AG09319 (cell line): ENCODE measurements at places on chromosomes 7 and 10.
A peak's percentile ranks its signal among the peaks of the same experiment; 100 is the strongest.

- no peak for DNase-seq
These were observed 2.3 kb upstream of the ANKRD2 start for GRCh38 chr10:97570146-97570788.

DNA sequence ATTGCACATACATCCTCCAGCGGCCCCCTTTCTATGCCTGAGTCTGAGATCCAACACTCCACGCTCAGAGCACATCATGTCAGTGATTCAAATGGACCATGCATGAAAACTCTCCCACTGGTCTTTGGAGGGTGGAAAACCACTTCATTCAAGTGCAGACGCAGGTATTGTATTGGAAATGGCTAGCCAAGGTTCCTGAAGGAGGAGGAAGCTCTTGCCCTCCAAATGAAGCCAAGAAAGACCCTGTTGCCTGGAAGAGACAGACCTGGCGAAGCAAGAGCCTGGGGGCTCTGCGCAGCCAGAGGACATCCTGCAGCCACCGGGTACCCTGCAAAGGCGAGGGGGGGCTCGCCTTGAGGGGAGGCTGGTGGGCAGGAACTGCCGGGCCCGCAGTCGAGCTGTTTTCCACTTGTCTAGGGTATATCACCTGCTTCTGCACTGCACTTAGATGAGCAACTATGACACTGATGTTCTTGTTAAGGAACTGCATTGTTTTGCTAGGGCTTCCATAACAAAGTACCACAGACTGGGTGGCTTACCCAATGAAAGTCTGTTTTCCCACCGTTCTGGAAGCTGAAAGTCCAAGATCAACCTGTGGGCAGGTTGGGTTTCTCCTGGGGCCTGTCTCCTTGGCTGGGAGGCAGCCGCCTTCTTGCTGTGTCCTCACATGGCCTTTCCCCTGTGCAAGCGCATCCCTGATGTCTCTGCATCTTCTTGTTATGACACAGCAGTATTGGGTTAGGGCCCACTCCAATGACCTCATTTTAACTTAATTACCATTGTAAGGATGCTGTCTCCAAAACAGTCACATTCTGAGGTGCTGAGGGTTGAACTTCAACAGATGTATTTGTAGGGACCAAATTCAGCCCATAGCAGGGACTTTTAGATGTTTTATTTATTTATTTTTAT lies 233.4 kb downstream of the ARHGAP12 start:
- DNase-seq, result no peak

GRCh38 chr7:24819916-24820689 lies 62.8 kb upstream of the GSDME start:
- DNase-seq, result peak; percentile 75

DNA sequence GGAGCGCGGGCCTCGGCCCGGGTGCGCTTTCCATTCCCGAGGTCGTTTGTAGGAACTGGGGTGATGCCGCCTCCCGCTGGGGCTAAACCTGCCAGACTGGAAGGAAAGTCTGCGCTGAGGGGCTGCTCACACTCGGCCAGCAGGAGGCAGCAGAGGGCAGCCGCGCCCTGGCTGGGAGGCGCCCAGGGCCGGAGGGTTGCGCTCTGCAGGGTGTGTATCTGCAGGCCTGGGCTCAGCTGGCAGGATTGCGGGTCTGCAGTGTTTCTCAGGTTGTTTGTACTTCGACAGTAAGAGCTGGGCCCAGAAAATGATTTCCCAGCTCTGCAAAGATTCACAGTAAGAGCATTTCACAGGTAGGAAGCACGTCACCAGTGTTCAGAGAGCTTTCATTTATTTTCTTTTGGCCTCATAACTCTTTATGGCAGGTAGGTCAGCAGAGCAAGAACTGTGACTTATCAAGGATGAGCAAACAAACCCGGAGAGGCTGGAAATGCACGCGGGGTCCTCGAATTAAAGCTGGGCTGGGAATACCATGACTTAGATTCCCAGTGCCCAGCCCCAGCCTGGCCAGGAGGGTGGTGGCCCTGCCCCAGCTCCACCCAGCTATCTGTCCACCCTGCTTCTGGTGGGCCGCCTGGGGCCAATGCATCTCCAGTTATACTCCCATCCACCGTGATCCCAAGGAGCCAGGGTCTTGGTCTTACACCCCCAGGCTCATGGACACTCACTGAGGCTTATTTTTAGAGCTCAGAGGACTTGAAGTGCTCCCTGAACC lies 15.2 kb upstream of the PPP2R2D start:
- no peak for DNase-seq

DNA sequence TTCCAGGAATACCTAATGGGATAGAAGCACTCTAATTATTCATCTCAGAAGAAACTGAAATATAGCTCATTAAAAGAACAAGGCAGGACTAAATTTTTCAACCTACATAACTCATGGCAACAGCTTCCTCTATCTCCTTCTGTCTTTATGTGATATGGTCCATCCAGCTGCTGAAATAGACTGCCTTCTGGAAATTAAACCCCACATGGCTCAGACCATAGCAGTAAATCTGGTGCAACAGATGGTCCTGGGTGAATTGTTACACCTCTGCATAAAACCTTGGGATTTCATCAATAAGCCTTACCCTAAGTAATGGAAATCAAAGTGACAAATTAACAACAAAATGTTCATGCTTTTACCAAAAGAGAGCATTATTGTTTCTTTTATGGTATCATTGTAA lies 205.6 kb upstream of the CSTF2T start:
- no peak for DNase-seq

DNA sequence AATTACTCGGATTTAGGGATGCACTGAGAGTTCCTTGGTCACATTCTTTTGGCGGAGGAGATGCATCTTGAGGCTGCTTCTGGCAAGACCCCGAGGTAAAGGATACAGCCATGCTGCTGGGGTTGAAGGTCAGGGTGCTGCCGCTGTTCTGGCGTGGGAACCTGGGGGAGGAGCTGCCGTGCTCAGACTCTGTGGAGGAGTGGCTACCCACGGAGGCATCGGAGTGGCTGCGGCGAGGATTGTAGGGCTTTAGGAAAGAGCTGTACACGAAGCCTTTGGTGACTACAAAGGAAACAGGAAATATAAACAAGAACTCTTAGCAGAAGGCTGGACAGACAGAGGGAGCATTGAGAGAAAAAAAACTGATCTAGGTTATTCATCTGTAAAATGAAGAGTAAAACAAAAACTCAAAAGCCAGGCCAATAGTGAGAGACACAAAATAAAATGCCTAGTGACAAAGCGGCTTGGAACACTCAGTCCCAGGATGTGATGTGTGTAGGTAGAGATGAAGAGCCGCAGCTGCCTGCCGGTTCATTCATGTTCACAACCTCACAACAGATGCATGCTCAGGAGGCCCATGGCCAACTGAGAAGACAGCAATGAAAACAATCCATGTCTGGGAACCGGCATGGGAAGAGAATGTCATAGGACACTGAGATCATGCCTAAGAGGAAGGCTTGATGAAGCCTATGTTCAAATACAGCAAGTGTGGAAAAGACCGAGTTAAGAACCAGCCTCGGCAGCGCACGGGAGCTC lies 97.8 kb downstream of the ABCC2 start:
- no peak for DNase-seq

- DNase-seq, result no peak
These were observed 248.7 kb downstream of the NEBL start for GRCh38 chr10:20648263-20648874.

GRCh38 chr7:129298268-129298893 lies 73.6 kb downstream of the AHCYL2 start:
- peak; percentile 4 for DNase-seq

DNA sequence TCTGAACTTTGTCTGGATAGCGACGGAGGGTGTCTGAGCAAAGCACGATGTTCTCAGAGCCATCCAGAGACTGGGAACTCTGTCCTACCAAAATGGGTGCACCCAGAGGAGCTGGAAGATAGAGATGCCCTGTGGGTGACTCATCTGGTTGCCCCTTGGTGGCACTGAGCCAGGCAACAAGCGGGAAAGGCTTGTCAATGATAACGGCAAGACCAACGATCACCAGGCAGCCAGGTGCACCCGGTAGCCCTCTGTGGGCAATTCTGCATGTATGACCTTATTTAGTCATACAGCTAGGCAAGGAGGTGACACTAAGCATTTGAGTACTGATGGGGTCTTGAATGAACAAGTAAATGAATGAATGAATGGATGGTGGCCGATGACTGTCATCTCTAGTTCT lies 2.8 kb upstream of the ELN start:
- DNase-seq, result no peak

- no peak for DNase-seq
These were observed 49.9 kb downstream of the ANK3 start for GRCh38 chr10:60339757-60340156.
